ENCODE measurements at places on chromosomes 2 and 18. TPM values are rescaled to one million over a fixed set of nuclear protein-coding genes. Genes with fewer than 3 reads are reported as not detected.

DNA sequence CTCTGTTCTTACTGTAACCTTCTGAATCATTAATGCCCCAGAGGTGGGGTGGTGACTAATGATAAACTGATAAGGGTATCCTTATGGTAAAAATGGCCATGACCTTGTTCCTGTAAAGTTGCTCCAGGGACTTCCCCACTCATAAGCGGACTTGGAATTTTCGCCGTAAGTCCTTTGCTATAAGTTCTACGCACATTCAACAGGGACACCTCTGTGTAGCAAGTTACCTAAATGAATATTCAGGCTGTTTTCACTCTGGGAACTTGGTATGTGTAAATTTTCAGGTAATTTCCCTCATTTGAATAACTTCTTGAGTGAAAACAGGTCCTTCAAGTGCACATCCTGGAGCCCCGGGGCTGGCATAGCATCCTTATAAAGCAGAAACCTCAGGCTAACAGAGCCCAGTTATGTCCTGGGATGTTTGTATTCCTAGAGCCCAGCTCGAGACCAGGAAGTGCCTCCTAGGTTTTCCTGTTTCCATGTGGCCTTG lies 9.4 kb upstream of the AGFG1 start:
- no peaks in the 10 kb centered on the region for H3K27me3 ChIP-seq
- no peak overlapping the region for H3K4me3 ChIP-seq
- no peak for DNase-seq
- no peaks in the 10 kb centered on the region for H3K36me3 ChIP-seq

- no peaks in the 10 kb centered on the region for H3K4me1 ChIP-seq
- H3K4me3 ChIP-seq = no peak overlapping the region
- H3K27me3 ChIP-seq = no peaks in the 10 kb centered on the region
- no peak overlapping the region for H3K27ac ChIP-seq
Observed at GRCh38 chr2:15128846-15129245, 432.3 kb downstream of the NBAS start.

The RAB6C gene
- not detected for total RNA-seq

The MSH6 gene
- 74.0 TPM for total RNA-seq

The MC4R gene
- not detected for total RNA-seq

The C1D gene
- total RNA-seq = 11.4 TPM

DNA sequence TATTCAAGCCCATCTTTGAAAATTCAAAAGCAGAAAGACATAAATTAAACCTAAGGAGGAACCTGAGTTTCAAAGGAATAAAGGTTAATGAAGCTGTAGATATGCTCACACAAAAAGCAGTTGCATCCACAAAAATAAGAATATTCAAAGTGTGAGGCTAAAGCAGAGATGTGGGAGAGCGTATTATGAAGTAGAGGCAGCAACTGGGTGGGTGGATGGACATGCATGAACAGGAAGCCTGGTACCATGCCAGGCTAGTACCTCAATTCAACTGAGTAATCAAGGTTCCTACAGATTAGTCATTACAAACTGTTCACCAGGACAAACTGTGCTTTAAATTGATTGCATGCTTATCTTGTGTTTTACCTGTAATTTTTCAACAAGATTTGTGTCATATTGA lies 330.0 kb upstream of the PKDCC start:
- H3K27ac ChIP-seq = no peak overlapping the region
- no peaks in the 10 kb centered on the region for H3K27me3 ChIP-seq
- DNase-seq = no peak
- no peaks in the 10 kb centered on the region for H3K4me1 ChIP-seq
- H3K36me3 ChIP-seq = no peaks in the 10 kb centered on the region

- no peak overlapping the region for H3K4me3 ChIP-seq
- no peaks in the 10 kb centered on the region for H3K4me1 ChIP-seq
- H3K27me3 ChIP-seq = peaks cover 17% of the 10 kb centered on the region
- no peak for DNase-seq
Observed at GRCh38 chr2:68721482-68722101, 13.0 kb upstream of the ARHGAP25 start.

DNA sequence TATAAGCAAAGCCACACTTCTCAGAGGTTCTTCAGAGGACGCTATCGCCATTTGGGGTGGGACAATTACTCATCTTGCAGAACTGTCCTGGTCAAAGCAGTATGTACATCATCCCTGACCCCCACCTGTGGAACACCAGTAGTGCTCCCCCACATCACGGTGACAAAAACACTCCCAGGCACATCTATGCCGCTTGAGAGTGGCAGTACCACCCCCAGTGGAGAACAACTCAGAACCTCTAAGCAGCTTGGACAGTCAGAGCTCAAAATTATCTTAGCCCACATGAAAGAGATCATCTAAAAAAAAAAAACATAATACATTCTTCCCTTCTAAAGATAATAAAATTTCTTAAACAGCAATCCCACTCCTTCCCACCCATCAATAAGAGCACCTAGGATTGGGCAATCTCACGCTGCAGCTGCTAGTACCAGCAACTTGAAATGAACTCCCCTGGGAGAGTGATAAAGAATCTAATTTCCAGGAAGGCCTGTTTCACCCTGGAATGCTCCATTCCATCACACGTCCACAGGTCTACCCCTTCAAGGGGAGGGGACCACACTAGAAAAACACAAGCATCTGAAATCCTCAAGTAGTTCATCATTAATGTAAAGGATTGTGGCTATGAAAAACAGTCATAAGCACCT lies 31.7 kb downstream of the LRP2 start:
- no peak overlapping the region for H3K27ac ChIP-seq
- no peaks in the 10 kb centered on the region for H3K27me3 ChIP-seq
- no peak for DNase-seq
- no peaks in the 10 kb centered on the region for H3K4me1 ChIP-seq
- no peak overlapping the region for H3K4me3 ChIP-seq

The MATN3 gene
- total RNA-seq = 3.4 TPM

- no peak overlapping the region for H3K27ac ChIP-seq
- no peak overlapping the region for H3K4me3 ChIP-seq
- DNase-seq = no peak
- H3K36me3 ChIP-seq = no peaks in the 10 kb centered on the region
- H3K4me1 ChIP-seq = no peaks in the 10 kb centered on the region
Observed at GRCh38 chr2:149082079-149082478, 43.6 kb downstream of the LYPD6B start.

The SALL3 gene
- total RNA-seq = not detected

The ASTL gene
- total RNA-seq = not detected

- H3K4me1 ChIP-seq = peaks cover 16% of the 10 kb centered on the region
- no peak overlapping the region for H3K4me3 ChIP-seq
- DNase-seq = no peak
- no peaks in the 10 kb centered on the region for H3K36me3 ChIP-seq
Observed at GRCh38 chr2:207766697-207767460, 2.8 kb downstream of the FZD5 start.

DNA sequence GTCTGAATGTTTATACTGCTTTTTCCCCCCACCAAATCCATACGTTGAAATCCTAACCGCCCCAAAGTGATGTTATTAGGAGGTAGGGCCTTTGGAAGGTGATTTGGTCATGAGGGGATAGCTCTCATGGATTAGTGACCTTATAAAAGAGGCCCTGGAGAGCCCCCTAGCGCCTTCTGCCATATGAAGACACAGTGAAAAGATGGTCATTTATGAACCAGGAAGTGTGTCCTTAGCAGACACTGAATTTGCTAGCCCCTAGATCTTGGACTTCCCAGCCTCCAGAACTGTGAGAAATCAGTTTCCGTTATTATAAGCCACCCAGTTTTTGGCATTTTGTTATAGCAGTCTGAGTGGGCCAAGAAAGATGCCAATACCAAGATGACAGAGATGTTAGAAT lies 7.2 kb upstream of the TSN start:
- peak; percentile 28 for DNase-seq
- no peaks in the 10 kb centered on the region for H3K27me3 ChIP-seq
- H3K27ac ChIP-seq = no peak overlapping the region
- no peak overlapping the region for H3K4me3 ChIP-seq

- H3K4me1 ChIP-seq = no peaks in the 10 kb centered on the region
- no peak overlapping the region for H3K4me3 ChIP-seq
- DNase-seq = no peak
- no peak overlapping the region for H3K27ac ChIP-seq
- H3K27me3 ChIP-seq = no peaks in the 10 kb centered on the region
Observed at GRCh38 chr2:213420828-213421385, 136.6 kb downstream of the SPAG16 start.

DNA sequence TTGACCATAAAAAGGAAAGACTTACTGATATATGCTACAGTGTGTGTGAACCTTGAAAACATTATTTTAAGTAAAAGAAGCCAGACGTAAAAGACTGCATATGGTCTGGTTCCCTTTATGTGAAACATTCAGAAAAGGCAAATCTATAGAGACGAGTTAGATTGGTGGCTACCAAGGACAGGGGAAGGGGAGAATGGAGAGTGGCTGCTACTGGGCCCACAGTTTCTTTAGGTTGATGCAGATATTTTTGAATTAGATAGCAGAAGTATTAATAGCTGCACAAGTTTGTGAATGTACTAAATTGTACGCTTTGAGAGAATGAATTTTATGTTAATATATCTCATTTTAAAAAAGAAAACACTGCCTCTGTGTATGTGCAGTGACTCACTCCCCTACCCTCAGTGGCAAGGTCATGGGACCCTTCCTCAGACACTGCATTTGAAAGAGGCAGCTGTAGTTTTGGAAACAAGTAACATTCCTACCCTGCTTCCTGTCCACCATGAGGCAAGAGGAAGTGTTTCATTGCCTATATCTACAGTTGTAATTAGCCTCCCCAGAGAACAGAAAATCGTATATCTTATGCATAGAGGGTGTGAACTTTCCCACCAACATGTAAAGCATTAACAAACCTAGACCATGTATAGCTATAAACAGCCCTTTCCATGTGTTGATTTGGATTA lies 29.8 kb upstream of the ARMC9 start:
- no peaks in the 10 kb centered on the region for H3K27me3 ChIP-seq
- H3K4me1 ChIP-seq = peaks cover 37% of the 10 kb centered on the region
- H3K27ac ChIP-seq = peak overlapping the region; percentile 32
- DNase-seq = peak; percentile 80
- peaks cover 25% of the 10 kb centered on the region for H3K36me3 ChIP-seq

DNA sequence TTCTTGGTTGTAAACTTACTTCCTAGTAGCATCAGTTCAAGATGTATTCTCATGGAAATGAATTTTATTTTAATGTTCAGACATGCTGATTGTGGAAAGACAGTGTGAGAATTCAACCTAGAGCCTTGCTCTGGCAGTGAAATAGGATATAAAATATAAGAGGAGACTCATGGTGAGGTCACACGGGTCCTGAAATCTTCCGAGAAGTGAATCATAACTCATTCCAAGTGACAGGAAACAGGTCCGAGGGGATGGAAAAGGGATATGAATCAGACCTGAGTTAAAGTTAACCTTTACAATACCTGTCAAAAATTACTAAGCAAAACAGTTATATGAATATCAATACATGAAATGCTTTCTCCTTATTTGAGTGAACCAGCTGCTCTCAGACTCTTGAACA lies 185.2 kb upstream of the LRRTM1 start:
- no peaks in the 10 kb centered on the region for H3K27me3 ChIP-seq
- no peak overlapping the region for H3K27ac ChIP-seq
- peaks cover 7% of the 10 kb centered on the region for H3K4me1 ChIP-seq
- H3K36me3 ChIP-seq = no peaks in the 10 kb centered on the region

GRCh38 chr2:120293096-120294007 lies 40.7 kb downstream of the RALB start:
- H3K27me3 ChIP-seq = no peaks in the 10 kb centered on the region
- H3K27ac ChIP-seq = no peak overlapping the region
- no peak overlapping the region for H3K4me3 ChIP-seq
- peaks cover 41% of the 10 kb centered on the region for H3K36me3 ChIP-seq

DNA sequence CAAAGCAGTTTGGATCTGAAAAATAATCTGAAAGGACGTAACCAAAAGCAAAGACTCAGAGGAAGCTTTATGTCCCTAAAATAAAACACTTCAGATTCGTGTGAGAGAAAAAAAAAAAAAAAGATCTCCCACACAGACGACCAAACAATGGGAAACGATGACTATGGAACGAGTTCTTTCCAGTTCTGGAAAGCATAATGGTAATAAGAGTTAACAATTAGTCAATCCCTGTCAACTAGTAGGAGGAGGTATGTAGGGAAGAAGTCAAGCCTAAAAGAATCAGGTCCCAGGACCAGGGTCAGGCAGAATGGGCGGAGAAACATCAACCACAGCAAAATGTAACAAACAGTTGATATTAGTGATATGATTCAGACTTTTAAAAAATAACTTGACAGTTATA lies 170.3 kb upstream of the SETBP1 start:
- H3K27me3 ChIP-seq = no peaks in the 10 kb centered on the region
- no peaks in the 10 kb centered on the region for H3K36me3 ChIP-seq
- H3K4me1 ChIP-seq = peaks cover 27% of the 10 kb centered on the region
- H3K27ac ChIP-seq = peak overlapping the region; percentile 10

DNA sequence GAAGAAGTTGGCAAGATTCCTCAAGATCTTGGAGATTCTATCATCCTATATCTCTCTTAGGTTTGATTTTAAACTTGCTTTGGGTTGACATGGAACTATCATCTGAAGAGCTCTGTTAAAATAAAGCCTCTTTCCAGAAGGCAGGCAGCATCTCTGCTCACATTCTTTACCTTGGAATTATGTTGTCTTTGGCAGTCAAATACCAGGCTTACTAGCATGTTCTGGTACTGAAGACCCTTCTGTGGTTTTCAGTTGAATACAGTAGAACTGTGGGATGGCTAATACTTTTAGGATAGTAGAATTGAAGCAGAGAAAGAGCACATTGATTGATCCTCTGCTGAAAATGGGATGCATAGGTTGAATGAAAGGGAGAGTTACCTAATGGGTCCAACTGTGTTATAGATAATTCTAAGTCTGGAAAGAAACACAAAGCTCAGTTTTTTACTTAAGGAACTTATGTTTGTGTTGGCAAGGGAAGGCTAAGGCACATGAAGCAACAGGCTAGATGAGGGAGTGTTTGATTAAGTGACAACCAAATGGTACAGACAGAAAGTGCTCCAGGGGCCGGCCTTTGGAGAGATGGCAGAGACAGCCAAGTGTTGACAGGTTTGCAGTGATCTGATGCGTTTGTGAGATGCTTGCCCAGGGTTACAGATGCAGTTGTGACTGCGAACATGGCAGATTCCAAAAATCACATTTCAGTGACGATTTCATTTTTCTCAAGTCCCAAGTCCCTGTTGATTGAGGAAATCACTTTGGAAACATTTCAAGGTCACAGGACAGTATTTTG lies 397.9 kb downstream of the MEIS1 start:
- no peaks in the 10 kb centered on the region for H3K36me3 ChIP-seq
- no peak overlapping the region for H3K4me3 ChIP-seq
- H3K27me3 ChIP-seq = no peaks in the 10 kb centered on the region
- no peaks in the 10 kb centered on the region for H3K4me1 ChIP-seq
- DNase-seq = no peak

- no peaks in the 10 kb centered on the region for H3K36me3 ChIP-seq
- no peak overlapping the region for H3K4me3 ChIP-seq
- no peaks in the 10 kb centered on the region for H3K27me3 ChIP-seq
Observed at GRCh38 chr2:15223887-15224286, 337.2 kb downstream of the NBAS start.

GRCh38 chr2:188091220-188091619 lies 200.5 kb upstream of the GULP1 start:
- no peak overlapping the region for H3K4me3 ChIP-seq
- DNase-seq = peak; percentile 69
- H3K27me3 ChIP-seq = no peaks in the 10 kb centered on the region
- H3K4me1 ChIP-seq = peaks cover 19% of the 10 kb centered on the region
- H3K36me3 ChIP-seq = no peaks in the 10 kb centered on the region
- H3K27ac ChIP-seq = peak overlapping the region; percentile 65

All from endothelial cell of umbilical vein (primary cell).